ENCODE measurements at places on chromosomes 12 and 14. TPM values are rescaled to one million over a fixed set of nuclear protein-coding genes. Genes with fewer than 3 reads are reported as not detected.

GRCh38 chr12:32558903-32559302 is 120.2 kb upstream of the DNM1L start:
- no peak for DNase-seq

DNA sequence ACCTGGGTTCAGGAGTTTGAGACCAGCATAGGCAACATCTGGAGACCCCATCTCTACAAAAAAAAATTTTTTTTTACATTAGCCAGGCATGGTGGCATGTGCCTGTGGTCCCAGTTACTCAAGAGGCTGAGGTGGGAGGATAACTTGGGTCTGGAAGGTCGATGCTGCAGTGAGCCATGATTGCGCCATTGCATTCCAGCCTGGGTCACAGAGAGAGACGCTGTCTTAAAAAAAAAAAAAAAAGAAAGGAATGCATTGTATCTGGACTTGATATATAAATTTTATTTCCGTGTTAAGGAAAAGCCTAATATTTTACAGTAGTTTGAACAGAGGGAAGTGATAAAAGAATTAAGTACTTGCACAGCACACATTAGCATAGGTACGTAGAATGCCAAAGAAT is 97.2 kb downstream of the ZC3H14 start:
- no peak for DNase-seq

- DNase-seq, result no peak
These were observed 169.5 kb upstream of the NTF3 start for GRCh38 chr12:5262450-5262849.

DNA sequence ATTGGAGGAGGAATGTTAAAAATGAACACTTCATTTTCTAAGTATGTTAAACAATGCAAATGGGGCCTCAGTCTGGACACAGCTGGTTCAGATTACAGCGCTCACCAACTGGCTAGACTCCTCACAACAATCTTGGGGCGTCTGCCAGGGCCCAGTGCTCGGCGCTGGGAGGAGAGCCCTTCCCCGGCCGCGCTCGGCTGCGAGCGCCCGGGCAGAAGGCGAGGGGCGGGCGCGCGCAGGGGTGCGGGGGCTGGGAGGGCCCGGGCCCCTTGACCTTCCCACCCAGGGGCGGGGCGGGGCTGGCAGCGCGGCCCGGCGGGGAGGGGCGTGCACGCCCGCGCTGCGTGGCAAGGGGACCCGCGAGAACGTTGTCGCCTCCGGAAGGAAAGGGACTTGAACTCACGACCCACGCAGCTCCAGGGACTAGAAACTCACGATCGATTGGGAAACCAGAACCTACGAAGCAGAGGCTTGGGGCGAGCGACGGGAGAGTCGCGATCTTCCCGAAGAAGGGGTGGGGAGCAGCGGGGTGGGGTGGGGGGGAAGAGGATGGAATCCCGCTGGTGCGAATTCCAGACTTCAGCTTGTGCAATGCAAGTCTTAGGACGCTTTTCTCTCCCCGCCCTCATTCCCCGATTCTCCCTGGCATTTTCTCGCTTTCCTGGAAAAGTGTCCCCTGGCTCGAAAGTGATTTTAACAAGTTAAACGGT is at the start of gene FBLN5:
Gene FBLN5 (minus strand): TSS at position 220 of the 710 bp plus-strand sequence. CDS start 465 bp downstream, outside the sequence.
- peak; percentile 65 for DNase-seq

DNA sequence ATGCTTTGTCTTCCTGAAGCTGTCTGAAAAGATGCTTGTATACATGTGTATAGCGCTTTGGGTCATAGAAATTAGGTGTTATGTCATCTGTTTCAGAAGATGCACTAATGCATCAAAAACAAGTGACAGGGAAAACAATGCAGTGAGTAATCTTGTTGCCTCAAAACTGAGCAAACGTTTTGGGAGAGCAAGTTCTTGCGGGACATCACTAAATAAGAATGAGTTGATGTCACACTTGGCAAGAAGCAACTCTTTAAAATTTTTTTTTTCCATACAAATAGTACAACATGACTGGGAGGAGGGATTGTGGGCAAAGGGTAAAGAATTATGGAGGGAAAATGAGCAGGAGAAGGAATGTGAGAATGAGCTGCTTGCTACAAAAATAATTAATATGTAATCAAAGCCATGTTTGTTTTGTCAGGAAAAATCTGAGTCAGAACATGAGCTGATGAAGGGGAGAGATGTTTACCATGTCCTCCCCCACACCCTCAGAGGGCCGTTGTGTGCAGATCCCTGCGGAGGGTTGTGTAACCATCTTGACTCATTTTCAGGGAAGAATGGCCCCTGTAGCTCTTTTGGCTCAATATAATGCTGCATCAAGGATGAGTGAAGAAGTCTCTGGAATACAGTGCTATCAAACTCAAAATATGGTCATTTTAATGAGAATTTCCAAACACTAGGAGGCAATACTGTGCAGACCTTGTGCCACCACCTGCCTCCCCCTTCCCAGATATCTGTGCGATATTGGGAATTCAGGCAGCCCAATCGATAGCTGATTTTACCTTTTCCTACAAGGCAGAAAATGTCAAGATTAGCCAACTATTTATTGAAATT is 41.4 kb downstream of the BORCS5 start:
- DNase-seq, result no peak

DNA sequence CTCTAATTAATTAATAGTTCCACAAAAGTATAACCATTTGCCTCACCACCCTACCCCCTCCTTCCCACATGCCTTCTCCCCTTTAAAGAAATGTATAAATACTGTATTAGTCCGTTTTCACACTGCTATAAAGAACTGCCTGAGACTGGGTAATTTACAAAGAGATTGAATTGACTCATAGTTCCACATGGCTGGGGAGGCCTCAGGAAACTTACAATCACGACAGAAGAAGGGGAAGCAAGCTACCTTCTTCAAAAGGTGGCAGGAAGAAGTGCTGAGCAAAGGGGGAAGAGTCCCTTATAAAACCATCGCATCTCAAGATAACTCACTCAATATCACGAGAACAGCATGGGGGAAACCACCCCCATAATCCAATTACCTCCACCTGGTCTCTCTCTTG is 8.2 kb upstream of the RESF1 start:
- no peak for DNase-seq

- DNase-seq, result no peak
These were observed 65.1 kb upstream of the GPATCH2L start for GRCh38 chr14:76086636-76087035.

DNA sequence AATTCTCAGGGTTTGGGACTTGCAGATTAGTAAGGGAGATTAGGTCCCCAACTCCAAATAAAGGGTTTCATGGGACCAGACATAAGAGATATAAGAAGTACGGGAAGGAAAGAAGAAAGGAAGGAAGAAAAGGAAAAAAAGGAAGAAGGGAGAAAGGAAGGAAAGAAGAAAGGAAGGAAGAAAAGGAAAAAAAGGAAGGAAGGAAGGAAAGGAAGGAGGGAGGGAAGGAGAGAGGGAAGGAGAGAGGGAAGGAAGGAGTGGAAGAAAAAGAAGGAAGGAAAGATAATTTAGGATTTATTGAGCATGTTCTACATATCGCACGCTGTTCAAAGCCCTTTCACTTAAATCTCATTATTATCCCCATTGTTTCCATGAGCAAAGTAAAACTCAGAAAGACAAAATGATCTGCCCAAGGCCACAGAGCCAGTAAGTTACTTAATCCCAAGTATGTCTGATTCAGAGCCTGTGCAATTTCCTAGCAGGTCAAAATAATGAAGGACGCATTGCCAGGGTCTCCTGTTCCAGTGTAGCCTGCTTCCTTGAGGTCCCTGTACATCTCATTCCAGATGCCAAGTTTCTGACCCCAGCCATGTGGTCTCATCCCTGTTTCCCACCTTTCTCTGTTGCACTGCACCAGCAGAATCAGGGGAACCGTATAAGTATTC is 3.9 kb upstream of the HDAC7 start:
- DNase-seq, result no peak

The KRT78 gene
- not detected for total RNA-seq

The WBP11 gene
- total RNA-seq, result 72.8 TPM

The TAS2R42 gene
- not detected for total RNA-seq
